ENCODE measurements at places on chromosomes 4 and X.

DNA sequence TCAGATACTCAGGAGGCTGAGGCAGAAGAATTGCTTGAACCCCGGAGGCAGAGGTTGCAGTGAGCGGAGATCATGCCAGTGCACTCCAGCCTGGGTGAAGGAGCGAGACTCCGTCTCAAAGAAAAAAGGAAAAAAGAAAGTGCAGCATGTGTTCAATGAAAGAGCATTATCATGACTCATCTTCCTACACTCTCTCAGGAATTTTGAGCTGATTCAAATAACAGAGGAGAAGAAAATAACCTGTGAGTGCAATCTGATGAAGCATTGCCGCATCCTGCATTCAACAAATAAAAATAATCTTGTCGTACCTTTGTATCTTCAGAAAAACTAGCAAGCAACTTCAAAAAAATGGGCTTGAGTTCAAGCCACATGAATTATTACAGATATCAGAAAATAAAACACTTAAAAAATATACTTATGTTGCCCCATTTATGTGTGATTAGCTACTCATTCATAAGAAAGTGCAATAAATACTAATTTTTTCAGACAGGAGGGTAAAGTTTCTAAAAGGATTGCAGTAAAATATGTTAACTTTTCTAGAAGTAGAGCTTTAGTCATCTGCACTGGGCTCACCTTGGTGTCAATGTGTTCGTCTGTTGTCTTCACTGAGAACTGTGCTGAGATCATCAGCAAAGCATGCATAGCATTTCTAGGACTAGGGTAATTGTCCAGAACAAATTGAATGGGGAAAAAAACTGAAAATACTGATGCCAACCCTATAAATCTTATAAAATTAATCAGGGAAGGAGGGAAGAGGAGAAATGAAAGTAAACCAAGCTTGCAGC, 90.4 kb upstream of the VCX3B start:
- no peak for DNase-seq

DNA sequence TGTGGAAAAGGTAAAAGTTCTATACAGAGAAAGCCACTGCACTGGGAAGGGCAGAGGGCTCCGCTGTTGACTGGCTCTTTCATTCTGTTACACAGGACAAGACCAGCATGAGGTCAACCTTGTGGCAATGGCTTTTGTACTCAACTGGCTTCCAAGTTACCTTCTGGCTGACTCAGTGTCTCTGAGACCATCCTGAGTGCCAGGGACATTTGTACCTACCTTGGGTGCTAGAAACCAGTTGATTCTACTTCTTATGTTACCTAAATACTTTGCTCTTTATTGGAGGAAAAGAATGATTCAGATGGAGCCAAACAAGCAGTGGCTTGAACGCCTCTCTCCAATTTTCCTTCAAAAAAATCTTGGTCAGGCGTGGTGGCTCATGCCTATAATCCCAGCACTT, 123.2 kb downstream of the RBM47 start:
- no peak for DNase-seq

DNA sequence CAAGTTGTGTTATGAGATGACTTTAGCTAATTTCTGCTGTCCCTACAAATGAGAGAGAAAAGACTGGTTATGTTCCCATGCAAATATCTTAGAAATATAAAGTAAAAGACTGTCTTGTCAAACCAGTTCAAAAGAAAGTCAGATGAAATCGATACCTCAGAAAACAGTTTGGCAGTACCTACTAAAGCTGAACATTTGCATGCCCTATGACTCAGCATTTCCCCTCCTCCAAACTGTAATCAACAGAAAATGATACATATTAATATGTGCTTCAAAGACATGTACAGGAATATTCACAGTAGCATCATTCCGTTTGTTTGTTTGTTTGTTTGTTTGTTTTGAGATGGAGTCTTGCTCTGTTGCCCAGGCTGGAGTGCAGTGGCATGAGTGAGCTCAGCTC, 90.3 kb downstream of the ARX start:
- no peak for DNase-seq

GRCh38 chr4:174214101-174214878, 69.2 kb downstream of the FBXO8 start:
- DNase-seq, result no peak

DNA sequence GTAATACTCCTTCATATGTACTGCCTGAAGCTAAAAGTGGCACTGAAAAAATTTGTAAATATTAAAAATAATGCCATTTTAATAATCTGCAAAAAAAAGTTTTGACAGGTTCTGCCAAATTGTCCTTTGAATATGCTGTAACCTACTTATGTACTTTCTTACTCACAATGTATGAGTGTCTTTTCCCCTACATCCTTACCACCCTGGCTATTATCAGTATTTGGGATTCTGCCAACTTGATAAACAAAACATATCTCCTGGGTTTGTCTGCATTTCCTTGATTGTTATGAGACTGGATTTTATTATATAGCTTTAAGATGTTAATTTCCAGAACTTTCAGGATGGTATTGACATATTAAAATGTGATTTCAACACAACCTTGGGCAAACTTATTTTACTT, 187.9 kb downstream of the CHM start:
- DNase-seq, result no peak

- no peak for DNase-seq
These were observed 72.5 kb downstream of the RGS12 start for GRCh38 chr4:3365326-3365725.

GRCh38 chr4:173252024-173252935, 81.9 kb downstream of the HMGB2 start:
- DNase-seq, result no peak

GRCh38 chrX:43743100-43743822, 87.2 kb downstream of the MAOA start:
- no peak for DNase-seq

DNA sequence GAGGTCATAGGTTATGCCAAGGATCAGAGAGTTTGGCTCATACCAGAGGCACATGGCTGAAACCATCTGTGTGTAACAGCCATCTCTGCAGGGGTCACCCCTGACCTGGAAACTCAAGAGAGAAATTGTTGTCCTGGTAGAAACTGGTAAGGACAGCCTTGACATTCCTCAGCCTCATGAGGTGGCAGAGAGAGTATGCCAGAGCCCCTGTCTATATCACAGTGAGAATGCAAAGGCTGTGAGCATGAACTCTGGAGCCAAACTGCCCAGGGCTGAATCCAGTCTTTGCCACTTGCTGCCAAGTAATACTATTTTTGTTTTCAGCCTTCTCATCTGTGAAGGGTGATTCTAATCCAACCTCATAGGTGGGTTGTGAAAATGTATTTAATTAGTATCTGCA, 37.1 kb upstream of the CCDC149 start:
- DNase-seq, result no peak

DNA sequence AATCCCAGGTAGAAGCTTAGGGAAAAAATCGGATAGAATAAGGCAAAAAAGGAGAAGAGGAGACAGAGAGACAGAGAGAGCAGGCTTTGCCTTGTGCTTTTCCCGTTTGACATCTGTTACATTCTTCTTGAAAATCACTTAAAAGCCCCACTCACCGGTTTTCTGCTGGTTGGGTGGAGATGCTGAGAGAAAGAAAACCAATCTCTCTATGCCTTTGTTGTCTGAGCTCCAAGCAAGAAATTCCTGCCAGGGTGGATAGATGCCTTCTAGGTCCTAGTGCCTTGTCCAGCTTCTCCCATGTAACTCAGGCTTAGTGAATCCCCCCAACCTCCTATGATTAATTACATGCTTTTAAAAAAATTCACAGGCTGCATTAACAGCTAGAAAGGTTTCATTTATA, at the start of gene DCX:
DCX (minus strand) TSS at position 210 of the 400 bp plus-strand sequence. CDS start 1,794 bp downstream, outside the sequence.
- no peak for DNase-seq

DNA sequence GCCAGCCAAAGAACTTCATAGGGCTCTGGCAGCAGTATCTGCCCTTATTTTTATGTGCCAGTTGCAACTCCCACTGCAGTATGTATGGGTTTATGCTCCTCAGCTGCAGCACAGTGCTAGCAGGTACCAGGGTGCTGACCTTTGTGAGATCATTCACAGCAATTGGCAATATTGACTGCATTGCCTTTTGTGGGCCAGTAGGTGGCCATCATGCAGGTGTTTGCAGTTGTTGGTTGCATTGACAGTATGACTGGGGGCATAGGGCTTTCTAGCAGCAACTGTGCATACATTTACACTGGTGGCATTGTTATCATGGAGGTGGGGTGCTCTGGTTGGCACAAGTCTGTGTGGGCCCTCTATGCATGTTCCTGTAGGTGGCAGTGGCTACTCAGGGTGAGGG, 42.5 kb downstream of the FAAH2 start:
- no peak for DNase-seq

GRCh38 chr4:48247142-48247877, 22.3 kb downstream of the TEC start:
- no peak for DNase-seq

GRCh38 chrX:139750390-139750789, 42.4 kb upstream of the MCF2 start:
- DNase-seq, result no peak

GRCh38 chr4:81096566-81096965, 66.1 kb downstream of the BMP3 start:
- DNase-seq, result no peak

DNA sequence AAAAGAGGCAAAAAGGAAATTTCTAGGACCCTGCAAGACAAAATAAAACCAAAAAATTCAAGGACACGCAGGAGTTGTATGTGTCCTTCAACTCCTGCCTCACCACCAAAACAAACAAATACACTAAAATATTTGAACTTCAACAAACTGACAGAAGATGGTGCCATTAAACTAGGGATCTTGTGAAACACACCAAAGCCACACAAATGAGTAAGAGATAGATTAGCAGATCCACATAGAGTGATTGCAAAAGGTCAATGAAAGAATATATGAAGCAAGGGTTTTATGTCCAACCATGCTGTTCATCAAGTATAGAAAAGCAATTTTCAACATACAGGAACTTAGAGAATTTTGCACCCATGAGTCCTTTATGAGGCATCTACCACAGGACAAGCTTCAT, 40.1 kb upstream of the SCML1 start:
- no peak for DNase-seq

DNA sequence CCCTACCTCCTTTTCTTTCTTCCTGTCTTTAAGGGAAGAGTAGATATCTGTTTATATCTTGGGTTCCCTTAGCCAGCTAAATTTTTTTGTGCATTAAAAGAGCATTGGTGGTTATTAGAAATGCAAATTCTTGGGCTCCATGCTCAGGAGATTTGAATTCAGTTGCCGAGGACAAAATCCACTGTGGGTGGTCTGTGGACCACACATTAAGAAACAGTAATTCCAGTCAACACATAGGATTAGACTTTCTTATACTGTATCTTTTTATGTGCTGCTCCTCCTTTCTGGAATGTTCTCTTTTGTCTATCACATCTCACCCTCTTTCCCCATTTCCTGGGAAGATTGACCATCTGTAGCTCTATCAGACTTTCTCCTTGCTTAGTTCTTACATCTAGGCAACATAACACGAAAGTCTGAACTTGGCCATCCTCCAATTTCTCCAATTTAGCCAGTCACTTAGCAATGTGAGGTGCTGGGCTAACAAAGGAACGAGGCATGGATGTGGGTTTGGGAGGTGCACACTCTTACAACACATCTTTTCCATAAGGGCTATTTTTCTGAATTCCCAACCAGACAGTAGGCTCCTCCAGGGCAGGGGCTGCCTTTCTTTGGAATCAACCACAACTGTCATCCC, 5.3 kb upstream of the PDLIM3 start:
- DNase-seq, result no peak

DNA sequence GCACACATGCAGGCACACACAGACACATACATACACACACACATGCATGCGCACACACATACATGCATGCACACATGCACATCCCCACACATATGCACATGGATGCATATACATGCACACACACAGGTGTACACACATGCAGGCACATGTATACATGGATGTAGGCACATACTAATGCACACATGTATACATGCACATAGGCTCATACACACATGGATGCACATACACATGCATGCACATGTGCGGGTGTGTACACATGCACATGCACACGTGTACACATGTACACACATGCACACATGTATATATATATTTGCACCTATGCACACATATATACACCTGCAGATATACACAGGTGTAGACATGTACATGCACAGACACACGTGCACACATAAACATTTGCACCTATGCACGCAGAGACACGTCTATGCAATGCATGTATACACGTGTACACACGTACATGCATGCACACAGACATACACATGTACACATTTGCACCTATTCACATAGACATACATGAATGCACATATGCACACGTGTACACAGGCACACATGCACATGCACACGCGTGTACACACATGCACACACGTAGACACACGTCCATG, 4.0 kb downstream of the PLCXD1 start:
- no peak for DNase-seq

GRCh38 chr4:38611676-38612075, 52.3 kb upstream of the KLF3 start:
- DNase-seq, result no peak

DNA sequence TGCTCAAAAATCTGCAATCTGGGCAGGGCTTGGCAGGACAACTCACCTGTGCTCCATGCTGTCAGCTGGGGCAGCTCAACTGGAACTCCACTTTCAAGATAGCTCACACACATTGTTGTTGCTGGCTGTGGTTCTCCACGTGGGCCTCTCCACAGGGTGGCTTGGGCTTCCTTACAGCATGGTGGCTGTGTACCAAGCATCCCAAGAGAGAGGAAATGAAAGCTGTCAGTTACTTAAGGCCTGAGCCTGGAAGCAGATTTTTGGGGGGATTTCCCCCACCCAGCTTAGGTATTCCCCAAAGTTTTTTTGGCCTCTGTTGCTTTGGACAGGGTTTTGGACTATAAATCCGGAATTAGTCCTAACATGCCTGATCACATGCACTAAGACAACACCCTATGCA, 81.0 kb downstream of the BCOR start:
- no peak for DNase-seq

DNA sequence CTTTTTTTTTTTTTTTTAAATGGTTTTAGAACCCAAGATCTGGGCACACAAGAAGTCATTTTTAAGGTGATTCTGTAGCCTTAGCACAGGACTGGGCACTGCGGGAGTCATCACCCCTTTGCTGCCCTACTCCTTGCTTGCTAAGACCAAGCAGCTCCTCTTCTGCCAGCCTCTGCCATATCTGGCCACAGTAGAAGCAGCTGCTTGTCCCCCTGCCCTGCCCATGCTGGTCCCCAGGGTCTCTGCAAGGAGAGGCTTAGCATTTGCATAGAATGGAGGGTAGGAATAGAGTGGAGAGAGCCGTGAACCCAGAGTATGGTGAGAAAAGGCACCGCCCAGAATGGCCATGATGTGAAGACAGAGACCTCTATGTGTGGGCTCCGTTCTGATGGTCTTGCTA, 109.3 kb downstream of the ADRA2C start:
- no peak for DNase-seq

DNA sequence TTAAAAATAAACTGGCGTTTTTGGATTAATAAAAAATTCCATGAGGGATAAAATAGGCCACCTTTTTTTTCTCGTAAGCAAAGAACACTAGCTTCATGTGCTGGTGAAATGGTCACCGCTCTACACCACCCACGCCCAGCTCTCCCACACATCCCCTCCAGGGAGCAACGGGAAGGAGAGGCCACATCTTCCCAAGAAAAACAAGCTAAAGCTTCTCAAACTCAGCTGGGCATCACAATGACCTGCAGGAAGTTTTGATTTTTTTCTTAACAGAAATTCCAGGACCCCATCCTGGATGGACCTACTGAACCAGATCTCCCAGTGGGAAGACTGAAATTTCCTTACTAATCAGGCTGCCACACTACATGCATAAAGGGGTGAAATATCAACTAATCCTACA, 9.8 kb downstream of the TSPAN5 start:
- DNase-seq, result no peak

GRCh38 chrX:155967653-155968325, 29.7 kb upstream of the IL9R start:
- DNase-seq, result no peak

GRCh38 chrX:53251307-53251706, 26.3 kb upstream of the KDM5C start:
- DNase-seq, result no peak

- DNase-seq, result no peak
These were observed 234.1 kb downstream of the ANKRD50 start for GRCh38 chr4:124478470-124478869.
